ENCODE measurements at places on chromosomes 6 and 20.

DNA sequence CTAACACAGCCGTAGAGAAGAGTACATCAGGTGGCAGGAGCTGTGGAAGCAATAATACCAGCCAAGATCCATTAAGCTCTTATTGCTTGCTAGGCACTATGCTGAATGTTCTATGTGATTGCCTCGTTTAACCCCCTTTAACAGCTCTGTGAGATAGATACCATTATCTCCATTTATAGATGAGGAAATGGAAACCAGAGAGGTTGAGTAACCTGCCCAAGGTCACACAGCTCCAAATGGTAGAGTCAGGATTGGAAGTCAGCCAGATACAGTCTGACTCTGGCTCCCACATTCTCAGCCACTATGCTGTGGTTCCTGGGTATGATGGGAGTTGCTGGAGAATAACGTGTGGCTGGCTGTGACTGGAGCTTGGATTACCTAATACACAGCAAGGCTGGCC is 92.4 kb downstream of the DLGAP4 start:
- DNase-seq: no peak

GRCh38 chr6:15501826-15502445 is 160.9 kb downstream of the DTNBP1 start:
- DNase-seq: peak; percentile 73

GRCh38 chr6:41634657-41635056 is 3.6 kb upstream of the MDFI start:
- DNase-seq: peak; percentile 65

GRCh38 chr6:163554663-163555062 is 140.1 kb downstream of the QKI start:
- DNase-seq: peak; percentile 43

DNA sequence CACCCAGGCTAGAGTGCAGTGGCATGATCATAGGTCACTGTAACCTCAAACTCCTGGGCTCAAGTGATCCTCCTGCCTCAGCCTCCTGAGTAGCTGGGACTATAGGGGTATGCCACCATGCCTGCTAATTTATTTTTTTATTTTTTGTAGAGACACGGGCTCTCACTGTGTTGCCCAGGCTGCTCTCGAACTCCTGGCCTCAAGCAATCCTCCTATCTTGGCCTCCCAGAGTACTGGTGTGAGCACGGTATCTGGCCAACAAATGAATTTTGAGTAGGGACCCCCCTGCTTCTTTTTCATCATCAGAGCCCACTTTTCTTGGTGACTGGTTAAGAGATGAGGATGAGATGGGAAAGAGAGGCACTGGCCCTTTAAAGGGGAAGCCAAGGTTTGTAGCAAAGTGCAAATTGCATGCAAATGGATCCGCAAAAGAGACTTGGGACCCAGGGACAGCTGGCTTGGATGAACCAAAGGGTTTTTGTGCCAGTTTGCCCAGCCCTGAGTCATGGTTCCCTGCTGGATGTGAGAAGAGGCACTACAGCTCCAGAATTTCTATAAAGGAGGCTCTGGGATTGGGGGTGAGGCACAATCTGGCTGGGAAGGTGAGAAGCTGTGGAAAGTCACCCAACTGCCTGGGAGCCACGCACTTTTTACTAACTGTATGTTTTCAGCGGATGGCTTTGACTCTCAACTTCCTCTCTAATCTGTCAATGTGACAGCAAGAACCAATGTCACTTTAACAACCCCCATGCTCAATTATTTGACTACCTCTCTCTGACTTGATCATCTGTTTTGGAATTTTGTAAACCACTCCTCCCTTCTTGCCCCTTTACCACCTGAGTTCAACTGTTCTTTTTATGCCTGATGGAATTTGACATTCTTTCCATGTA is 58.7 kb upstream of the RNF24 start:
- no peak for DNase-seq

- peak; percentile 49 for DNase-seq
Observed at GRCh38 chr6:163367497-163368183, 46.9 kb upstream of the QKI start.

- no peak for DNase-seq
Observed at GRCh38 chr6:123733180-123733579, 70.5 kb upstream of the NKAIN2 start.

DNA sequence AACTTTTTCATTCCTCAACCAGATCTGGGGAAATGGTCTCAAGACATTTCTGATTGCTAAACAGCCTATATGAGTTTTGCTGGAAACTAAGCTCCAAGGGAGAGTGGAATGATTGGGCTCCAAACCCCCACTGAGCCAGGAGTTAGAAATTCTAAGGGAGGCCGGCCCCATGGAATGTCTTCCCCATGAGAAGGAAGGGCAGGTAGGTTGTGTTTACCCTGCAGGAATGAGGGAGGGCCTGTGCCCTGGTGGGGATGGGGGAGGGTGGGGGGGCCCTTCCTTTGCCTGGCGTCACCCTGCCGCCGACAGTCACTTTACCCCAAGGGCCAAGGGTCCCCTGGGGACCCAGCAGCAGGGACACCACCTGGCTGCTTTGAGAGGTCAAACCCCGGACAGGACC is 298.9 kb downstream of the TFAP2C start:
- DNase-seq: no peak

- DNase-seq: no peak
Observed at GRCh38 chr6:134435814-134436280, 117.9 kb upstream of the SGK1 start.

- peak; percentile 34 for DNase-seq
Observed at GRCh38 chr6:46626228-46626909, 26.2 kb downstream of the CYP39A1 start.

- peak; percentile 37 for DNase-seq
Observed at GRCh38 chr6:84422380-84422968, 195.0 kb upstream of the CEP162 start.

DNA sequence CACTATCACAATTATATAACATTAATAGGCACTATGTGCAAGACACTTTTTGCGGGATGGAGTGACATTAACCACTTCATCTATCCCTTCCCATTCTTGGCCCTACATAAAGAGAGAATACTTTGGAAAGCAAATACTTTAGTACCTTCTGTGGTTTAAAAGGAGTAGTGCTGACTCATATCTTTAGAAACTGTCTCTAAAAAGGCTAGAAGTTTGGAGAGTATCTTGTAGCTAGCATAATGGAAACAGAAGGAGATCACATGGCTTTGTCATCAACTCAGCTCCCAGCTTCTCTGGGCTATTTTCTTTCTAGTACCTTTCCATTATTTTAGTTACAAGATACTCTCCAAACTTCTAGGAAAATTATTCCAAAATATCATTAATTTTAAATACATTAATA is 157.5 kb downstream of the ADGRG6 start:
- peak; percentile 45 for DNase-seq

- DNase-seq: peak; percentile 92
Observed at GRCh38 chr6:74551896-74552295, 654.0 kb downstream of the COL12A1 start.

DNA sequence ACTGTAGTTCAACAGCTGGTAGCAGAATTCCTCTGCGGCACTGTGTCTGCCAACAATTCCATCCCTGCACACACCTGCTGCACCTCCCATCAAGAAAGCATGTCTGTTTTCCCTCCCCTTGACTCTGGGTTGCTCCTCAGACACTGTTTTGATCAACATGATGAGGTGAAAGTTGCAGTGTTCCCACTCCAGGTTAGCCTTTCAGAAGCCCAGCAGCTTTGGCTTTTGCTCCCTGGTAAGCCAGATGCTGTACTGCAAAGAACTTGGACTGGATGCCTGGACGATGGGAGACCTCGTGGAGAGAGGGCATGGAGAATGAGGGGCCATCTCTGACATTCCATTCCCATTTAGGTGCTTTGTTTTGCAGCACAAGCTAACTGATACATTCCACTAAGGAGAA is 79.1 kb upstream of the MAFB start:
- DNase-seq: no peak

DNA sequence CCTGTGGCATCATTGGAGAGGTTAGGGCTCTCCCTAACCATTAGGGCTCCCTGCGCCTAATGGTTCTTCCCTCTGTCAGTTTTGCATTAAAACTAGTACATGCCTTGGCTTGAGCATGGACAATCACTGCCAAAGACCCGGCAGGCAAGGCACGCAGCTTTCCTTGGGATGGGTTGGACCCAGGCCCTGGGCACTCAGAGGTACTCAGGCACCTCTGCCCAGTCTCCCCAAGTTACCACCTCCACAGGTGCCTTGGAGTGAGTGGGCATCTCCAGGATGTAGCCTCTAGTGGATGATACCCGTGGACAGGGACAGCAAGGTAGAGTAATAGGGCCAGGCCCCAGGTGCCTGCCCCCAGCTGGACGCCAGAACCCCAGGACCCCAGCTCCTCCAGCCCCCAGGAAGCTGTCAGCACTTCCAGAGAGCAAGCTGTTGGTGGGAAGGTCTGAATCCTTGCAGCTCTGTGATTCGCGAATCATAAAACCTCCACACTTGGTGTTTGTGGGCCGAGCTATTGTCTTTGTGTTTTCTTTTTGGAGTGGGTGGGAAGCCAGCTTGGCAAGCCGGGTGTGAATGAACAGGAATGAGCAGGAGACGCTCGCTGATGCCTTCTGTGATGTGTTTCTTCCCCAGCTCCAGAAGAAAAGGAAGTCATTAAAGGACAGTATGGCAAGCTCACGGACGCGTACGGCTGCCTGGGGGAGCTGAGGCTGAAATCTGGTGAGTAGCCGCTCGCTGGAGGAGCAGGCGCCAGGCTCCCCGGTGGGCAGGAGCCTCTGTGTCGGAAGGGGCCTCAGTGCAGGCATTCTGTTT is 35.1 kb downstream of the SYNJ2 start:
- peak; percentile 43 for DNase-seq

DNA sequence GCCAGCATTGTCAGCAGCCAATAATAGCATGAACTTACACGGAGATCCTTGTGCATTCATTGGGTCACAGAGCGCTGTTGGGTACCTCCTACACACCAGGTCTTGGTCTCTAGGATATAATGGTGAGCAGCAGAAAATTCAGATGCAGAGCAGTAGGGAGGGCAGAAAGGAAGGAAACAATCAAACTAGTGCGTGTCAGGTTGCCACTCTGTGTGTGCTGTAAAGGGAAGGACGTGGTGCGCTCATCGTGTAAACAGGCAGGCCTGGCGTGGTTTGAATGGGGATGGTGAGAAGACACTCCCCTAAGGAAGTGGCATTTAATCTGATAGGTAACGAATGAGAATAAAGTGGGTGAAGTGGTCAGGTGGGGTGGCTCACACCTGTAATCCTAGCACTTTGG is 336.4 kb downstream of the CDH26 start:
- no peak for DNase-seq

DNA sequence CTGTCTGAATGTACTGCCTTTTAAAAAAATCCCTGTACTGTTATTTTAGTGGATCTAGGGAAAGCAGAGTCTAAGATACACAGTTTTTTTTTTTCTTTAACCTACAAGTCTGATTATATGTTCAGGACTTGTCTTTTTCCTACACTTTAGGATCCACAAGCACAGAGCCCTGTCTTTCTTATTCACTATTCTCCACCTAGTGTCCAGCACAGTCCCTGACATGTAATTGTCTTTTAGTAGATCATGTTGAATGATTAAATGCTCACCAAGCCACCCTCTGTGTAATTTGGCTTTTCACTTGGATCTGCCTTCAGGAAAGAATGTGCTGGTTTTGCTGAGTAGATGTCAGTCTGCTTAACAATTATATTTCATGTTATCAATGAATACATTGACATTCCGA is 35.8 kb upstream of the YWHAB start:
- no peak for DNase-seq

- DNase-seq: no peak
Observed at GRCh38 chr6:11563793-11564192, 26.2 kb downstream of the TMEM170B start.

- DNase-seq: no peak
Observed at GRCh38 chr6:146548898-146549374, 5.3 kb downstream of the RAB32 start.

DNA sequence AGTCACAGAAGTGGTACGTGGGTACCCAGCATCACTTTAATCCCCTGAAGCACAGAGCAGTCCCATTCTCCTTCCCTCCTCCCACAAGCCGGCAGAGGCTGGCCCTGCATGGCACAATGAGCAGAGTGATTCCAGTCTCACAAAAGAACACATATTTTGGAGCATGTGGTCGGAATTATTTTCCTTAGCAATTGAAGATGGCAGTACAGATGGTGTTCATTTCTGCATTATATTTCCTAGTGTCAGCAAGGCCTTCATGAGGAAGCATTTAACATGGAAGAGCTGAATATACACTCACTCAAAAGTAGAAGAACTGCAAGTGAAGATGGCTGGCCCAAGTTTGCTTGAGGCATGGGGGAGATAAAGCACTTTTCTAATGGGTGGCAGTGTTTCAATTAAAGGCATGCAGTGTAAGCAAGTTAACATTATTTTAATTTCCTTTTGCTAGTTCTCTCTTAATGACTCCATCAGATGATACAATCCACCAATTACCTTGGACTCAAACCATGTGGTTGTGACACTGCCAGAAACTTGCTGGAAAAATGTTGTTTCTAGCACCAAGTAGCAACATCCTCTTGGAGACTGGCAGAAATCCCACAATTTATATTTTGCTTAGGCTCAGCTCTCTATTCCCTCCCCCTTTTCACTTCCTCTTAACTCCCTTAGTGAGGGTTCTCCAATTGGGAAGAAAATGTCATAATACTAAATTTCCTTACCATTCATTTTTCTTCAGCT is 74.4 kb downstream of the ARHGAP18 start:
- DNase-seq: peak; percentile 87

GRCh38 chr6:139650941-139651340 is 276.5 kb upstream of the CITED2 start:
- DNase-seq: no peak

DNA sequence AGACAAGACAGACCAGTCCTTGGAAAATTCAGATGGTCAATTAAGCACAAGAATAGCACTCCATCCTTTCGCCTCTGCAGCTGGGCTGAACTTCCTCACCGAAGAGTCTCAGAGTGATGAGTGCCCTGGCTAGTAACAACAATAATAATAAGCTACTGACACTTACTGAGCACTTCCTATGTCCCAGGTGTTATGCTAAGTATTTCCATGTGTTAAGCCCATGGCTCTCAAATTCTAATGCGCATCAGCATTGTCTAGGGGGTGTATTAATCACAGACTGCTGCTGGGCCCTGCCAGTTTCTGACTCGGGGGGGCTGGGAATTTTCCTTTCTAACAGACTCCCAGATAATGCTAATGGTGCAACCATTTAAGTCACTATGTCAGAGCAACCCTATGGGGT is 118.2 kb upstream of the LRFN2 start:
- no peak for DNase-seq

DNA sequence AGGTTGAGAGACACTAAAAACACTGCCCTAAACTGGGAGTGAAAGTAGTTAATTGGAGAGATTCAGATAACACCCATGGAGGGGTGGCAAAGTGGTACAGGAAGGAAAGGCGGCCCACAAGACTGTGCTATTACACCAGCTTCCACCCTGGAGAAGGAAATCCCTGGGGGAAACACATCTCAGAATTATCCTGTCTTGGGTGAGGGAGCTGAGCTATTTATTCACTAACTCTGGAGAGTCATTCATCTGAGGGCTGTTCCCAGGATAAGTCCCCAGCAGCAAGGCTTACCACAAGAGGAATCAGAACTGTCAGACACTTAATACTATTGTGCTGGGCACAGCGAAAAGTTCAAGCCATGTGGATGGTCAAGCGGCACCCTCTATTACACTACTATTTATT is 9.9 kb downstream of the TBCC start:
- DNase-seq: no peak

- peak; percentile 61 for DNase-seq
Observed at GRCh38 chr20:32332614-32333013, 25.5 kb upstream of the ASXL1 start.

- peak; percentile 17 for DNase-seq
Observed at GRCh38 chr6:155880900-155881299, 425.3 kb upstream of the NOX3 start.

Measured in fibroblast of skin of right biceps (primary cell).